HepG2 (cell line): ENCODE measurements at places on chromosomes 7 and 10. TPM values are rescaled to one million over a fixed set of nuclear protein-coding genes. Genes with fewer than 3 reads are reported as not detected.

GRCh38 chr7:90825779-90826178 is 229.7 kb downstream of the CDK14 start:
- no peak overlapping the region for H3K27ac ChIP-seq
- H3K4me1 ChIP-seq = no peaks in the 10 kb centered on the region
- DNase-seq = no peak
- no peak overlapping the region for H3K4me3 ChIP-seq
- no peaks in the 10 kb centered on the region for H3K36me3 ChIP-seq
- H3K27me3 ChIP-seq = no peaks in the 10 kb centered on the region

GRCh38 chr7:48255046-48255445 is 83.8 kb downstream of the ABCA13 start:
- no peak for DNase-seq
- H3K27ac ChIP-seq = no peak overlapping the region
- no peaks in the 10 kb centered on the region for H3K36me3 ChIP-seq
- no peaks in the 10 kb centered on the region for H3K27me3 ChIP-seq
- no peaks in the 10 kb centered on the region for H3K4me1 ChIP-seq

GRCh38 chr7:11655163-11655562 is 176.8 kb downstream of the THSD7A start:
- H3K4me3 ChIP-seq = no peak overlapping the region
- H3K27me3 ChIP-seq = no peaks in the 10 kb centered on the region; the same call in 1 of the 2 replicates
- no peaks in the 10 kb centered on the region for H3K36me3 ChIP-seq
- no peaks in the 10 kb centered on the region for H3K4me1 ChIP-seq
- no peak for DNase-seq

DNA sequence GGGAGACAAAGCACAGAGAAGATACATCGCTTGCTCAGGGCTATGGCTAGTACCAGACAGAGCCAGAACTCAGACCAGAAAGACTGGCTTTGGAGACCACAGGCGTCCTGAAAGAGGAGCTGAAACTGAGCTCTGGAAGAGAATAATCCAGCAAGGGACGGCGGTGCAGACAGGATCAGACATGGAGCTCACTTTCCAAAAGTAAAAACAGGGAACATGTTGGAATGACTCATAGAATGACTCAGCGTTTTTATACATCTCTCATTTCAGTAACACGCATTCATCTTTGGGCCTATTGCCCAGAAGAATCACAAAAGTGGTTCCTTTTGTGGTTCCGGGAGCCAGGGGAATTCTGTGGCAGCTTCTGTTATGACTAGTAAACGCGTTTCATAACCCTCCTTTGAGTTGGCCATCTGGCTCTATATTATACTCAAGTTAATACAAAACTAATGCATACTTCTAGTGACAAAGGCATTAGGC is 37.2 kb downstream of the PLEKHS1 start:
- 0 out of 3 replicates have a peak, but pooled peaks cover 8% of the 10 kb centered on the region for H3K27me3 ChIP-seq
- no peak for DNase-seq
- no peak overlapping the region for H3K27ac ChIP-seq
- no peaks in the 10 kb centered on the region for H3K36me3 ChIP-seq

DNA sequence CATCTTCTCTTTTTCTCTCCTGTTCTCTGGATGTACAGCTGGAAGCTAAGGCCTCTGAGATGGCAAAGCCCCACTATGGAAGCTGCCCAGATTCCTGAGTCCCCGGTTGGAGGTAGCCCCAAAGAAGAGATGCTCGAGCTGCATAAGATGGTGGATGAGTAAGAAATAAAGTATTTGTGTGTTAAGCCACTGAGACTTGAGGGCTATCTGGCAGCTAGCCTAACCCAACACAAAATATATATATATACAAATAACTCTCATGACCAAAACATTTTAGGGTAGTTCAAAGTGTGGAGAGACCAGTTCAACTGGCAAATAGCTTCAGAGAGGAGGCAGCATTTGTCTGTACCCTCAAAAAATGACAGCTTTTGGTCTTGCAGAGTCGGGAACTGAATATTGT is 72.4 kb upstream of the PDE1C start:
- H3K4me3 ChIP-seq = no peak overlapping the region
- no peaks in the 10 kb centered on the region for H3K4me1 ChIP-seq
- H3K36me3 ChIP-seq = no peaks in the 10 kb centered on the region

- no peaks in the 10 kb centered on the region for H3K4me1 ChIP-seq
- no peak overlapping the region for H3K27ac ChIP-seq
- DNase-seq = no peak
- H3K27me3 ChIP-seq = no peaks in the 10 kb centered on the region
Measured at GRCh38 chr7:32088451-32088881, 18.3 kb upstream of the PDE1C start.

- no peaks in the 10 kb centered on the region for H3K4me1 ChIP-seq
- H3K4me3 ChIP-seq = no peak overlapping the region
- no peaks in the 10 kb centered on the region for H3K27me3 ChIP-seq
- H3K36me3 ChIP-seq = no peaks in the 10 kb centered on the region
Measured at GRCh38 chr7:91320366-91321078, 56.3 kb downstream of the FZD1 start.

- peaks cover 44% of the 10 kb centered on the region for H3K36me3 ChIP-seq
- H3K27ac ChIP-seq = no peak overlapping the region
- no peak for DNase-seq
- peak overlapping the region; percentile 87; the same call in 1 of the 2 replicates for H3K4me3 ChIP-seq
- peaks cover 25% of the 10 kb centered on the region for H3K4me1 ChIP-seq
Measured at GRCh38 chr10:125721035-125721434, 1.5 kb downstream of the EDRF1 start.

DNA sequence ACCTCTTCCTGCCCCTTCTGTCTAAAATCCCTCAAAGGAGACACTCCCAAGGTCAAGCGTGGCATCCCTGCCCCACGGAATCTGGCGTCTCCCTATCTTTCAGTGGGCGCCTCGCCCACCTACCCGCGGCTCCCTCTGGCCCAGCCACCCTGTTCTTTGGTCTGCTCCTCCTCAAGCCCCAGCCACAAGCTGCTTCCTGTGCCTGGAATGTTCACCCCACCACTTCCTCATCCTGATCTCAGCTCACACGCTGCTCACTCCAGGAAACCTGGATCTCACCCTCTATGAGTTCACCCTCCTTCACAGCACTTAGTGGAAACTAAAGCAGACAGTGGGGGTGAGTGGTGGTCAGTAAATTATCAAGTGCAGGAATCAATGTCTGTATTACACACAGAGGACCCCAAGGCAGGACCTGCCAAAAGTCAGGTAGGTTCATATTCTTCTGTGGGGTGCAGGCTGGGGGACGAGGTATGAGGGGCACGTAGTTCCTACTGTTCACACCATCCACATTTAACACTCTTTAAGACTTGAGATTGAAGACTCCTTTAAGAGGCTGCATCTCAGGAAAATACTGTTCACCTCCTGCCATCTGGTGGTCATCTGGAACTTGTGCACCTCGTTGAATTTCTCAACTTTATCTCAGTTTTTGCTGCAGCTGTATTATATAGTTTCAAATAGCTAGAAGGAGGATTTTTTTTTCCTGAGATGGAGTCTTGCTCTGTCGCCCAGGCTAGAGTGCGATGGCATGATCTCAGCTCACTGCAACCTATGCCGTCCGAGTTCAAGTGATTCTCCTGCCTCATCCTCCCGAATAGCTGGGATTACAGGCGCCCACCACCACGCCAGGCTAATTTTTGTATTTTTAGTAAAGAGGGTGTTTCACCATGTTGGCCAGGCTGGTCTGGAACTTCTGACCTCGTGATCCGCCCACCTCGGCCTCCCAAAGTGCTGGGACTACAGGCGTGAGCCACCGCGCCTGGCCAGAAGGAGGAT is 166.6 kb downstream of the ARHGAP21 start:
- H3K36me3 ChIP-seq = no peaks in the 10 kb centered on the region
- H3K4me1 ChIP-seq = peaks cover 42% of the 10 kb centered on the region
- H3K27me3 ChIP-seq = no peaks in the 10 kb centered on the region
- DNase-seq = peak; percentile 43

GRCh38 chr10:2987185-2987768 is 80.1 kb upstream of the PFKP start:
- peaks cover 32% of the 10 kb centered on the region for H3K4me1 ChIP-seq
- H3K27me3 ChIP-seq = peaks cover 45% of the 10 kb centered on the region; the same call in 1 of the 3 replicates
- no peak for DNase-seq
- no peak overlapping the region for H3K4me3 ChIP-seq

DNA sequence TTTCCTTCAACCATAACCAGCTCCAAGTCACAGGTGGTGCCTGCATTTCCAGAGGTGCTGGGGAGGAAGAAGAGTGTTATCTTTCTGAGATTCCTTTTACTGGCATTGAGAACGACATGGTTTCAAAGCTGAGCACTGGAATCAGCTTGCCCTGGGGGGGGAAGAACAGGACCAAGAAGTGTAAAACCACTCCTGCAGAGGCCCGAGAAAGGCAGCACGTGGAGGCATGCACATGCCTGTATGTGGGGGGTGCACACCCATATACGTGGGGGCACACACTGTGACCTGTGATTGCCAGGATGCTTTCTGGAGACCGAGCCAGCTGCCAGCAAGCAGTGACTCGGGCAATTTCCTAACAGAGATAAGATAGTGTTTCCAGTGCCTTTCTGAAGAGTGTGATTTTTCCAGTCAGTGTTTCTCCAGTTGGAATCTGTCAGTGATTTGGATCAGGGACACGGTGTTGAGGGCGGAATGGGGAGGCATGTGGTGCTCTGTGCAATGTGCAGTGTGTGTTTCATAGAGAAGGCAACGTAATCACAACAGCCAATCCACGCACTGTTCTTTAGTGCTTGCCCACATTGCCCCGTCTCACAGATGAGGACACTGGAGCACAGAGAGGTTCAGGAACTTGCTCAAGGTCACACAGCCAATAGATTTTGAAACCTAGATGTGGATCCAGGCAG is 4.2 kb downstream of the LRRC27 start:
- DNase-seq = peak; percentile 39
- H3K4me1 ChIP-seq = peaks cover 17% of the 10 kb centered on the region
- H3K27ac ChIP-seq = peak overlapping the region; percentile 87
- no peaks in the 10 kb centered on the region; the same call in 2 of the 3 replicates for H3K27me3 ChIP-seq

DNA sequence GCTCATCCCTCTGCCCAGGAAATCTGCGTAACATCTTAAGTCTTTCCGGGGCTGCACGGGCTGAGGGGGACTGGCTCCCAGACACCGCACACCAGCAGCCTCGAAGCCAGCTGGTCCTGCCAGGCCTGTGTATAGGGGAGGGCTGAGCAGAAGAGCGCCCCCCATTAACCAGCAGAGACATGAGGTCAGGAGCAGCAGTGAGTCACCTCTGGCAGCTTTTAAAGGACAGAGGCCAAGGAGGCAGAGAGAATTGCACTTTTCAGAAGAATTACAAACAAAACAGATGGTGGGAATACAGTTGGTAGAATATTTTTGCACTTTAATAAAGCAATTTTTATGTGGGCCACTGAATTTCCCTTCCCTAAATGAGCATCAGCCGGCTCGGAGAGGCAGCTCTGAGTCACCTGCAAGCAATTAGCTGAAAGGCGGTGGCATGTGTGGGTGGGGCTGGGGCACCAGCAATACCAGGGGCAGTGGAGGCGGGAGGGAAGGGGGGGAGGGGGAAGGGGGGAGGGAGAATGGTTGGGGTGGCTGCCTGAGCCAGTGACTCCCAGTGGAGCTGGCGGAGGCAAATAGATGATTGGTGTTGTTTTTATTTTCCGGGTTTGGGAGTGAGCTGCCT is 39.1 kb downstream of the GOLGA7B start:
- H3K27me3 ChIP-seq = peaks cover 2% of the 10 kb centered on the region; the same call in 1 of the 2 replicates
- H3K27ac ChIP-seq = no peak overlapping the region
- no peak overlapping the region for H3K4me3 ChIP-seq
- no peak for DNase-seq
- no peaks in the 10 kb centered on the region for H3K4me1 ChIP-seq
- no peaks in the 10 kb centered on the region for H3K36me3 ChIP-seq

DNA sequence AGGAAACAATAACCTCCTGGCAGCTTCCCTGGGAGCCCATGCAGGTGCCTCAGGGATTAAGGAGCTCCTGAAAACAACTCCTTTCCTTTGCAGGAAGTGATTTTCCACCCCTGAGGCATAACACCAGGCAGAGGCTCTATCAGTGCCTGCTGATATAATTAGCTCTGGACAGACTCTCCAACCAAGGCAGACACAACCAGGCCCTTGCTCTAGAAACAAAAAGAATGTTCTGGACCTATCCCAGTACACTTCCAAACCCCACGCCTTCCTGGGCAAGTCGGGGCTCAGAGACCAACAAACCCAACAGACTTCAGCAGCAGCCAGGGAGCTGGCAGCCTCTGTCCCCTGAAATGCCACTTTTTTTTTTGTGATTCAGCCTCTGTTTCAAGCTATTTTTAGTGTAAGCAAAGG is 247.1 kb downstream of the KCNMA1 start:
- H3K27me3 ChIP-seq = peaks cover 7% of the 10 kb centered on the region; the same call in 1 of the 3 replicates
- H3K4me3 ChIP-seq = no peak overlapping the region
- H3K36me3 ChIP-seq = no peaks in the 10 kb centered on the region
- DNase-seq = no peak
- no peak overlapping the region for H3K27ac ChIP-seq
- no peaks in the 10 kb centered on the region for H3K4me1 ChIP-seq

GRCh38 chr7:78265071-78265470 is 466.5 kb downstream of the PHTF2 start:
- H3K27me3 ChIP-seq = no peaks in the 10 kb centered on the region
- H3K36me3 ChIP-seq = no peaks in the 10 kb centered on the region
- DNase-seq = no peak
- no peak overlapping the region for H3K4me3 ChIP-seq
- no peaks in the 10 kb centered on the region for H3K4me1 ChIP-seq

GRCh38 chr10:3295582-3296151 is 123.1 kb upstream of the PITRM1 start:
- DNase-seq = no peak
- no peaks in the 10 kb centered on the region for H3K36me3 ChIP-seq
- 0 out of 2 replicates have a peak, but pooled peaks cover 6% of the 10 kb centered on the region for H3K4me1 ChIP-seq
- H3K27ac ChIP-seq = no peak overlapping the region

- DNase-seq = no peak
- H3K27ac ChIP-seq = no peak overlapping the region
- no peaks in the 10 kb centered on the region for H3K4me1 ChIP-seq
- no peaks in the 10 kb centered on the region for H3K27me3 ChIP-seq
Measured at GRCh38 chr7:151484971-151485707, 34.6 kb downstream of the RHEB start.

DNA sequence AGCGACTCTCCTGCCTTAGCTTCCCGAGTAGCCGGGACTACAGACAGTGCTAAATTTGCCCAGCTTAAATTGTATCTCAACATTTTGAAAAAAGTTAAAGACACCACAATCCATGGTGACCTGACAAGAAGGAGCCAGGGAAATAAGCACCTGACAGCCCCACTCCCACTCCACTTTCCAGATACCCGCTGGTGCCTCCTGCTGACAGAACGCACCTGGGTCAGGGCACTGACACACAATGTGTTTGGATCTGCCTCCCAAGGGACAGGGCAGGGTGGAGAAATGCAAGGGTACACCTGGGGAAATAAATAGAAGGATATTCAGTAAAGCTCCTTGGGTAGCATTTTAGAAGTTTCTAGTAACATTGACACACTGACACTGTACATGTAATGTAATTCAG is 58.9 kb upstream of the OPN4 start:
- H3K4me1 ChIP-seq = peaks cover 24% of the 10 kb centered on the region
- H3K27ac ChIP-seq = no peak overlapping the region
- H3K27me3 ChIP-seq = no peaks in the 10 kb centered on the region; the same call in 2 of the 3 replicates
- H3K36me3 ChIP-seq = no peaks in the 10 kb centered on the region
- H3K4me3 ChIP-seq = no peak overlapping the region

GRCh38 chr10:54940418-54940817 is 139.4 kb upstream of the PCDH15 start:
- no peak overlapping the region for H3K4me3 ChIP-seq
- DNase-seq = no peak
- H3K4me1 ChIP-seq = no peaks in the 10 kb centered on the region
- no peaks in the 10 kb centered on the region for H3K36me3 ChIP-seq
- no peak overlapping the region for H3K27ac ChIP-seq

The GARIN1A gene
- not detected in 2 replicates for total RNA-seq

The OR2A5 gene
- not detected in 2 replicates for total RNA-seq

The TMEM130 gene
- total RNA-seq = not detected in 2 replicates

The DPP6 gene
- total RNA-seq = not detected in 2 replicates

The PRPS1L1 gene
- not detected in 2 replicates for total RNA-seq

The FOXP2 gene
- 0.04 TPM in 1 of 2 replicates, not detected in the other for total RNA-seq

The OPALIN gene
- total RNA-seq = not detected in 2 replicates

The CD36 gene
- total RNA-seq = 3.4 and 4.8 TPM in 2 replicates
